Stimulated activated CD8-positive, alpha-beta memory T cell treated with anti-CD3 and anti-CD28 coated beads, Interleukin-4, amount 100 ng/mL, for 1 hour (primary cell): ENCODE measurements at places on chromosomes 13 and 19.

DNA sequence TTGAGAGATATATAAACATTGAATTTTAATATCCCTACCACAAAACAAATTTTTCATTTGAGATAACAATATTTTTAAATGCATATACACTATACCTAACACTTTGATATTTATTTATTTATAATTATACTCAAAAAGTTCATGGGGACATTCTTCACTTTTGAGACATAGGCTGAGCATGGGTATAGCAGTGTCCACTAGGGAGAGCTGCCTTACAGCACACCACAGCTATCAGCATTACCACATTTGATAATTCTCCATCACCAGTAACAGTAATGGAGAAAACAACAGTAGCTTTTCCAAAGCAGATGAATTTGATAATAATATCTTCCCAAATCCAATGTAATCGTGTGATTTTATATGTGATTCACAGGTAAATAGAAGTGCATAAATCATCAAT, 626.1 kb downstream of the DACH1 start:
- no peak for DNase-seq

- DNase-seq, result no peak
These were observed 34.0 kb upstream of the SPACA7 start for GRCh38 chr13:112341976-112342735.

GRCh38 chr19:36331353-36332228, 47.4 kb downstream of the ZFP14 start:
- peak; percentile 5 for DNase-seq

- DNase-seq, result no peak
These were observed 9.2 kb upstream of the EHD2 start for GRCh38 chr19:47704024-47704423.

- DNase-seq, result no peak
These were observed 34.9 kb downstream of the DNAJC15 start for GRCh38 chr13:43058318-43058674.

DNA sequence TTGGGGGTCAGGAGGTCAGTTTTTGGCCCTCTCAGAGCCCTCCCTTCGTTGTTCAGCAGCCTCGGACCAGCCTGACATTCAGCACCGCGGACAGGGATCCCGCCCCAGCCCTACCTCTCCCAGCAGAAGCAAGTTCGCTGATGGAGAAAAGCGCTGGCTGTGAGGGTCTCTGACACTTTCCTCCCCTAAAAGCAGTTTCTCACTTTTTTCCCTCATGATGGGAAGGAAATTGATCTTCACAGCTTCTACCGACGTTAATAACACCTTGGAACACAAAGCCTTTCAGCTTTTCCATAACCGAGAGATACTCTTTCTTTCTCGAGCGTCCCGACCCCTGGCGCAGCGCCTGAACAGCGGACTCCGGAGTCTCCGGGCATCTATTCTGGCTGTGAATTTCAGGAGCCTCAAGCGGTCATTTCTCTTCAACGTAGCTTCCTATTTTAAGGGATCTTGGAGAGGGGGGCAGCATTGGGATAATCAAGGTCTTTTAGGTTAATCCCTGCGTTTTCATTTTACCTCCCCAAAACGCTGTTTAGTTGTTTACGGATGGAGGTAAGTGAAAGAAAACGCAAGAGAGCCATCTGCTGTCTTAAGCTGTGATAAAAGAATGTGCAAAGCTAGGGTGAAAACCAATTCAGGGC, 467.2 kb downstream of the ITGBL1 start:
- DNase-seq, result no peak

- DNase-seq, result no peak
These were observed 246.2 kb downstream of the FOXO1 start for GRCh38 chr13:40420160-40420740.

DNA sequence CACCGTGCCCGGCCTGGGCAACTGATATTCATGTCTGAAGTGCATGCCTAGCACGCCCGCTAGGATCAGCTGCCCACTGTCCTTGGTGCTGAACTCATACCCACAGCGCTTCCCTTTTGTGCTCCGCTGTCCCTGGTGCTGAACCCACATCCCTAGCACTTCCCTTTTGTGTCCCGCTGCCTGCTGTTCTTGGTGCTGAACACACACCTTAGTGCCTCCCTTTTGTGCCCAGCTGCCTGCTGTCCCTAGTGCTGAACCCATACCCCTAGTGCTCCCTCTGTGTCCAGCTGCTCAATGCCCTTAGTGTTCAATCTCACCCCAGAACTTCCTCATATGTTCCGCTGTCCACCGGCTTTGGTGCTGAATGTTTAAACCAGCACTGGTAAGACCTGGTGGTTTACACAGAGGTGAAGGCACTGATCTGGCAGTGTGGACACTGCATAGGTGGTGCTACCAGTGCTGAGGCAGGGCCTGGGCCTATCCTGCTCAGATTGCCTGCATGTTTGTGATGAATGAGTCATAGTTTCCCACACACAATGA, 26.3 kb upstream of the SIGLEC11 start:
- DNase-seq, result peak; percentile 36

DNA sequence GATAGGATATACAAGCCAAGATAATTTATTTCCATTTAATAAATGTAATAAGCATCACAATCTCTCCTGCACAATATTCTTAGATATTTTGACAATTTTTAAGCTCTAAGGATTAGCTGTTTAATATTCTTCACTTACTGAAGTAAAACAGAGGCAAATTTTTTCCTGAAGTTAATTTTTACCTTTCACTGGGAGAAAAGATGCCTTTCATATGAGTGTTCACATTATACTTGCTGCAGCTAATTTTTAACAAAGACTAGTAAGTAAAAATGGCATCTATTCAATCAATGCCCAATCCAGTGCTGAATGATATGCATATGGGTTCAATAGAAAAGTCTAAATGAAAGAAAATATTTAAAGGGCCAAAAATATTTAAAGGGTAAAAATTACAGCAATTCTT, 377.2 kb upstream of the GPC6 start:
- no peak for DNase-seq

DNA sequence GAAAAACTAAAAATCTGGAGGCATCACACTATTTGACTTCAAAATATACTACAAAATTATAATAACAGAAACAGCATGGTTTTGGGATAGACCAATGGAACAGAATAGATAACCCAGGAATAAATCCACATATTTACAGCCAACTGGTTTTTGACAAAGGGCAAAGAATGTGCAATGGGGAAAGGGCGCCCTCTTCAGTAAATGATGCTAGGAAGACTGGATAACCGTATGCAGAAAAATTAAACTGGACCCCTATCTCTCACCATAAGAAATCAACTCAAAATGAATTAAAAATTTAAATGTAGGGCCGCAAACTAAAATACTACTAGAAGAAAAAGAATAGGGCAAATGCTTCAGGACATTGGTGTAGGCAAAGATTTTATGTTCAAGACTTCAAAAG, 440.5 kb upstream of the SGCG start:
- DNase-seq, result no peak

DNA sequence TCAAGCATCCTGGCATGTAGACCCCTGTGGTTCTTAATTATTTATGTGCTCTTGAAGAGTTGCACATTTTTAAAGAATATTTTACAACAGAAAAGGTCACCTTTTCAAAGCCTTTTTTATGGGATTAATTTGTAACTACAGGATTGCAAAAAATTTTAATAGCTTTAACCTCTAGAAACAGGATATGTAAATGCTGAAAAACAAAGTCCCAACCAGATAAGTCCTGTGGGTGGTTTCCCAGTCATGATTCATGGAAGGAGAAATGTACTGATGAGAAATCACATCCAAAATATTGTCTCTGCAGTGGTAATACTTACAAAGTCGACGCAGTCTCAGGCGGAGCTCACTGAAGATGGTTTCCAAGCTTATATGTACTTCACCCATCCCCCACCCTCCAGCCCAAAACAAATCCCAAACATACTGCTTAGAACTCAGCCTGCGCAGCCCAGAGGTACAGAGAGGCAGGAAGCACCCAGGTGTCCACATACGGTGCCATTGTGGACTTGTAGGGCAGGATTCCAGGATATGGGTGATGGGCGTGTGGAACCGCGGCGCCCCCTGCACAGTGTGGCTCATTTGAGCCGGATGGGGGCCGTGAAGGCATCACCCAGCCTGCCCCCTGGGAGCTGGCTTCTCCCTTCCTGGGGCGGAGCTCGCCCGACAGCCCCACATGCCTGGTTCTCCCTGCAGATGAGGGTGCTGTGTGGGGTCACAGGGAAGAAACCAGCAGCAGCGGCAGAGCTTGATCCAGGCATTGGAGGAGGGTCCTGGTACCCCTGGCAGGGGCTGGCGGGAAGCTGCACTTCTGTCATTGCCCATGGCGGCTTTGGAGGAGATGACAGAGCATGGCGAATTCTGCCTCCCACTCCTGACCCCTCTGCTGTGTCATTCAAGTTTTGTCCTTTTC, 101.2 kb downstream of the ATP11A start:
- DNase-seq, result no peak

GRCh38 chr19:46921071-46921470, 60.3 kb downstream of the ARHGAP35 start:
- DNase-seq, result no peak

DNA sequence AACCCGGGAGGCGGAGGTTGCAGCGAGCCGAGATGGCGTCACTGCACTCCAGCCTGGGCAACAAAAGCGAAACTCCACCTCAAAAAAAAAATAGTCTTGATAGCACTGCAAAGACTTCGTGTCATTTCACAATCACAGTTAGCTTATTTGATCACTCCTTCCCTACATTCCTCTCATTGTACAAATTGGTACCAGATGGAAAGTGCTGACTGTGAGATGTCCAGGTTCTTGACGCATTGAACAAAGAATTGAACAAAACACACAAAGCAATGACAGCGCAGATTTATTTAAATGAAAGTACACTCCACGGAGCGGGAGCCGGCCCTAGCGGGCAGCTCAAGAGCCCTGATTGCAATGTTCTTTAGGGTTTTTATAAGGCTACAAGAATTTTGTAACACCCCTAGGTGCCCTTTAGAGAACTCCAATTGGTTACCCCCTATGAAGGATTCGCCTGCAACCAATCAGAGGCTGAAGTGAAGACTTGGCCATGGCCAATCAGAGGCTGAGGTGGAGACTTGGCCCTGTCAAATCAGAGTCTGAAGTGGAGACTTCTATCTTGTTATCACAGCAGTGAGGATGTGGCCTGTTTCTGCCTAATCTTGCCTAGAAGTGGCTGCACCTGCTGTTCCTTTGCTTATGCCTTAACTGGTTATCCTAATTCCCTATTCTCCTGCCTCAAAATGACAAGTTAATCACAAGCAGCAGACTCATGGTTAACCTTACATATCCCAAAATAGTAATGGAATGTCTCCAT, 16.7 kb downstream of the ZNF556 start:
- DNase-seq, result no peak

- no peak for DNase-seq
These were observed 42.8 kb upstream of the MEDAG start for GRCh38 chr13:30863231-30863630.

DNA sequence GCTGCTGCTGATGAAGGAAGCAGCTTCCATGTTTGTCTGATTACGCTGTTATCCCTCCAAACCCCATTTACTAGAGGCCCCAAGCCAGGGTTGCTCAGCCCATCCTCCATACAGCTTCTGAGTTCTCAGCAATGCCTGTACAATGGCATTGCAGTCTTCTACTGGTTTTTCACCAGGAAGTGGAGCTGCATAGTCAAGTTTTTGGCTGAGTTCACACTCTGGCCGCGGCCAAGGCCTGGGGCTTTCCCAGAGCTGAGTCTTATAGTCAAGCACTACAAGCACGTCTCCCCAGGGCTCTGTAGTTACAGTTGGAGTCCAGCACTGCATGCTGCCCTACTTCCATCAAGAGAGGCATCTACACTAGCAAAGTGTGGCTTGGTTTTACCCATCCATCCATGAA, 182.5 kb downstream of the POU4F1 start:
- DNase-seq, result no peak

DNA sequence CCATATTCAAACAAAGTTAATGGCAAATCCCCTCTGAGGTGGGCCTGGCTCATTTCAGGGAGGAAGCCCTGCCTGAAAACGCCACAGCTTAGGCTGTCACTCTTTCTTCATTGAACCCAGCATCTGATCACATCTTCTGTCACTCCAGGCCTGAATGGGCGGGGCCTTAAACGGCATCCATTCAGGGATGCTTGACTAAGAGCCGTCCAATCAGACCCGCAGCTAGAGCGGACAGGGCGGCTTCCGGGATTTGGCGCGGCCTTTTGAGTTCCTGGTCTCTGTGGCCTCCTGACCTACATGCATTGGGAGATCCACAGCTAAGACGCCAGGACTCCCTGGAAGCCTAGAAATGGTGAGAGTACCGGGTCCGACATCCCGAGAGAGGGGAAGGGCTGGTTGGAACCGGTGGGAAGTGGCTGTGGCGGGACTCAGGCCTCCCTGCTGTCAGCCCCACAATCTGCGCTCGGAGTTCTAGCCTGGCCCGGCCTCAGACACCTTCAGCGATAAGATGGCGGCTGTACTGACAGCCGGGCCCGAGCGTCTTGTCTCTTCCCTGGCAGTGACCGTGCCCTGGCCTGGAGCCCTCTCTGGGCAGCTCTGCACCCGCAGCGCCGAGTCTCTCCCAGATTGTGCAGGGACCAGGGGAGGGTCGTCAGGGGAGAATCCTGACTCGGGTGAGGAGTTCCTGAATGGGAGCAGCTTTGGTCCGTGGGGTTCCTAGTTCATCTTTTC, at the start of gene ZNF723:
ZNF723 (plus strand) TSS at position 261 of the 732 bp plus-strand sequence; CDS start at position 350, 89 bp downstream.
- no peak for DNase-seq

- DNase-seq, result no peak
These were observed 529.2 kb upstream of the NBEA start for GRCh38 chr13:34412817-34413375.

- no peak for DNase-seq
These were observed 695 bp downstream of the ICAM1 start for GRCh38 chr19:10271543-10272086.

- no peak for DNase-seq
These were observed 1132.7 kb downstream of the SLITRK1 start for GRCh38 chr13:82749551-82749950.

GRCh38 chr19:45404557-45405434, at the start of gene PPP1R13L:
TSS of gene PPP1R13L (minus strand) at chr19:45405069. CDS start at chr19:45398318, 6,751 bp downstream.
- no peak for DNase-seq

- no peak for DNase-seq
These were observed 358.1 kb downstream of the OXGR1 start for GRCh38 chr13:96636001-96636709.
